ENCODE measurements at places on chromosomes 16 and 17. TPM values are rescaled to one million over a fixed set of nuclear protein-coding genes. Genes with fewer than 3 reads are reported as not detected.

Gene MPG
- 94.3 TPM for total RNA-seq

DNA sequence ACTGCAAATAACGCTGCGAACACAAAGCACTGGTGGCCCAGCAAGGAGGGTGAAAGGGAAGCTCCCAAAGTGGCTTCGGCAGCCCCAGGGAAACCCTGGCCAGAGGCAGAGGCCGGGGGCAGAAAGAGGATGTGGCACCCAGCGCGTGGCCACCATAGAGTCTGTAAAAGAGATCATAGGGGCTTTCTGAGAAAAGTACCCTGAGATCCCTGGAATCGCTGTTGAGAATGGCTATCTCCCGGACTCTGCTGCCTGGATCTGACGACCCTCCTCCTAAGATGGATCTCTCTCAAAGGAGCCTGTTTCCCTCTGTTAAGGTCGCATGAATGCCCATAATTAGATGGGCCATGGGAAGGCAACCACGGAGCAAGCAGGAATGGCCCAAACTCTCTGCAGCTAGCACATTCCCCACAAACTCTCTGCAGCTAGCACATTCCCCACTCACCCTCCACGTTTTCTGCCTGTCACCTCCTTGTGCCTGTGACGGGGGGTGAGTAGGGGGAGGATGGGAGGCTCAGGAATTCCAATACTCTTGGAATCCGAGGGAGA, 364.4 kb downstream of the XYLT1 start:
- no peak for DNase-seq

DNA sequence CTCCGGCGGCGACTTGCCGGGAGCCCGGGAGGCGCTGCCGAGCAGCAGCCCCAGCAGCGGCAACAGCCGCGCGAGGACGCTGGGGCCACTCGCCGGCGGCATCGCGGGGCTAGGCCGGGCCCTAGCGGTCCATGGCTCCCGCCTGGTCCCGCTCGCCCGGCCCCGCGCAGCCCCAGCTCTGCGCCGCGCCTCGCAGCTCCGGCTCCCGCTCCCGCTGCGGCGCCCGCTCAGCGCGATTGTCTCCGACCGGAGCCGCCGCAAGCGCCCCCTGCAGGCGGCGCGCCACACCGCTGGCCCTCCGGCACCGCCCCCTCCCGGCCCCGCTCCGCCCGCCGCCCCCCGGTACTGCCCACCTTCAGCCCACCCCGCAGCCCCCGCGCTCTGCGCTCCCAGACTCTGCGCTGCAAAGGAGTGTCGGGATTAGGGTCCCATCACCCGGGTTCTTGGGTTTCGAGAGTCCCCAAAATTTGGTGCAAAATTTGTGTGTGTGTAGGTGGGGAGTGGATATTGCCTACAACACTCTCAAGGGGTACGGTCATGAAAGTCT, at the start of gene FAM171A2:
TSS of gene FAM171A2 (minus strand) at position 241 of the 547 bp plus-strand sequence. CDS start at position 102, 139 bp downstream.
- DNase-seq, result no peak

- DNase-seq, result no peak
These were observed 15.9 kb upstream of the DOK4 start for GRCh38 chr16:57502048-57502775.

DNA sequence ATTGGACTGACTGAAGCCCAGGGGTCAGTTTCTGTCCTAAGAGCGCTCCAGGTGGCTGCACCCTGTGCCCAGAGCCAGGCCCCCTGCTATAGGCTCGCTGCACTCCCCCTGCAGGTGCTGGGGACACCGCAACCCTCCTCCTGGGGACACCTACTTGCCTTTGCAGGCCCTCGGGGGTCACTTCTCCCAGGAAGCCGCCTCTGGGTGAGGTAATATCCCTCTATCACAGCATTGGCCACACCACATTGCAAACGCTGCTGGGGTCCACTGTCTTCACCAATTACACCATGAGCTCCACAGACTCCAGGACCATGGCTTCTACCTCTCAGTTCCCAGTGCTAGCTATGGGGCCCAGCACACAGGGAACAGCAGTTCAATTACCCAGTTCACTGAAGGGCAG, 14.9 kb downstream of the USP36 start:
- no peak for DNase-seq

- no peak for DNase-seq
These were observed 222.8 kb downstream of the RBFOX1 start for GRCh38 chr16:7555459-7555858.

- DNase-seq, result no peak
These were observed 56.5 kb downstream of the RNF213 start for GRCh38 chr17:80316927-80317705.

Gene CCDC200
- total RNA-seq, result not detected

Gene DPH1
- 16.5 TPM for total RNA-seq

Data from H4 (cell line).